Astrocyte of the spinal cord (primary cell): ENCODE measurements at places on chromosomes 11 and 22.
A peak's percentile ranks its signal among the peaks of the same experiment; 100 is the strongest.

DNA sequence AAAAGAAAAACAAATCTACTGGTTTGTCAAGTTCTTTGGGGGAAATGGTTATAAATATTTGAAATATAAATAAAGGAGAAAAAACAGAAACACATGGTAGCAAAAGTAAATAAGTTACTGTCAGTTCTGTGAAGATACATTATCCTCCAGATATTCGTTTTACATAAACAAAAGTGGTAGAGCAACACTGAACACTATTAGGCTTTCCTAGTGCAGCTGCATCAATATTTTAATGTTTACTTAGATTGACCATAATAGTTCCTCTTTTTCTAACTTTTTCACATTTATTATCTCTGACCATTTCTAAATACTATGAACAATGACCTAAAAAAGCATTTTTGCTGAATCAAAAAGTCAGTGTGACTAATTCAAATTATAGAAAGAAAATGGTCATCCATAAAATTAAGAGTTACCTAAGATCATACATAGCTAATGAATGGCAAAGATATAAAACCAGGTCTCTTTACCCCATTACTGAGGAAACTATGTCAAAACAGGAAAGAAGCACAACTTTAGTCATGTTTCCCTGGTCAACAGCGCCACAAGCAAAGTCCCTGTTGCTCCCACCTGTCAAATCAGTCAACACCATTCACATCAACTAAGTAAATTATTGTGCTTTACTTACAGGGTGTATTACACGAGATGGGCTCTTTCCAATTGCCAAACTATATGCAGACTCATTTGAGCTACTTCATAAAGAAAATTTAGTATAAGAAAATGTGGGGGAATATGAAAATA lies 38.5 kb downstream of the SBF2 start:
- DNase-seq, result no peak

DNA sequence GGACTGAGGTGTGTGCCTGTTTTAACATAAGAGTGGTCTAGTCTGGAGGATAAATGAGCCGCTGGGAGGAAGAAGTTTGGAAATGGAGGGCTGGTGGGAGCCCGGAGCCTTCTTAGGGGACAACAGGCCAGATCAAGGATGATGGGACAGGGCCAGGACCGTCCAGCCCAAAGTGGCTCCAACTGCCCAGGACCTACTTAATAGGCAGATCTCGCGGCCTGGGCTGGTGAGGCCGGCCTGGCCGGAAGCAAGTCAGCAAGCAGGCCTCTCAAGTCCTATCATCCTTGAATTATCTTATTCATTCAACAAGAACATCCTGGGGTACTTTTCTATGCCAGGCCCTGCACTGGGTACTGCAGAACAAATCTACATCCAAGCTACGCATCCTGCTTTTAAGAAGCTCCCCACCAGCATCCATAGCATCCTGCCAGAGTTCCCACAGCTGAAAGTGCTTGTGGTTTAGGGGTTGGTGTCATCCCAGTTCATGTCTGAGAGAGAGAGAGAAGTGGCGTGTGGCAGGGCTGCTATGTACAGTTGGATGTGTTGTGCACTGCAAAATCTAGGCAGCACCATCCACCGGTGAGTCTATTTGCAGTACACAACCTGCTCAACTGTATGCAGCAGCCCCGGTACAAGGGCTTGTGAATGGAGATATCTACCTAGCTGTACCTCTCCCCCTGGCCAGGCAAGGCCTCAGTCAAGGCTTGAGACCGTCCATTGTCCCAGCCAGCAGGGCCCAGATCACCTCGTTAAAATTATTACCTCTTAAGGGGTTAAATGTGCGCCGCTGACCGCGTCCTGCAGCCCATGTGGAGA lies 82.1 kb downstream of the FBLN1 start:
- DNase-seq, result no peak

DNA sequence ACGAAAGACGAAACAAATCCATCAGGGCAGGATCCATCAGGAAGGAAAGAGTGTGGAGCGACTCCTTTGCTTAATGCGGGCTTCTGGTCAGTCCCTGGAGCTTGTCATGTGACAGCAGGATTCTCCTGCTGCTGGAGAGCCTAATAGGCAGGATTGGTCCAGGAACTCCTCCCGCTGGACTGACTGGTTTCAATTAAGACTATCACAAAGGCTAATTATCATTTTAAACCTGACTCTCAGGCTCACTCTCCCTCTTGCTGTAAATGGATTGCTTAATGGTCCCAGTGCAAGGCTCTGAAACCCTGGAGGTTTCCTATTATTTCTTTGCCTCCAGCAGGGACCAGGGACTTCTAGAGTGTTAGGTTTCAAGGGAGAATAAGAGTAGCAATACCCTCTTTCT lies 493.8 kb downstream of the NTM start:
- DNase-seq, result no peak

GRCh38 chr11:119584193-119585042 lies 144.6 kb downstream of the NECTIN1 start:
- peak; percentile 82 for DNase-seq

DNA sequence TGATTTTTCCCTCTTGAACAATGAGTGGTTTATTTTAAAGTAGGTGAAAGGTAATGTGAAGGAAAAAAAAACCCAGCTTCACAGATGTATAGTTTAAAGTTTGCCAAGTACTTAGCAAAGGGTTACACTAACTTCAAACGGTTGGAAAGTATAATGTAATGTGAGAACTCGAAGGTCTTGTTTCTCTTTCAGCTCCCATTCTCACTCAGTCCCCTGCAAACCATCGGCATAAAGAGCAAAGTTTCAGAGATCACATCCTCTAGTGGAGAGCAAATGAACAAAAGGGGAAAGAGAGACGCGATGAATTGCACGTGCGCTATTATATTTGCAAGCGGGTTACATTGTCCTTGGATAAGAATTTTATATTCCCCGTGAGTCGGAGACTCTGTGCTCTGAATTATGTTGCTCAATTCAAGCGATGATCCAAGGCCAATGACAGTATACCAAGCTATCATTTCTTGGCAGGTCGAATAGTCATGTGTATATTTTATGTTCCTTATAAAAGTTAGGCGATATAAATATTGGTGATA lies 37.6 kb upstream of the BIRC3 start:
- peak; percentile 78 for DNase-seq

DNA sequence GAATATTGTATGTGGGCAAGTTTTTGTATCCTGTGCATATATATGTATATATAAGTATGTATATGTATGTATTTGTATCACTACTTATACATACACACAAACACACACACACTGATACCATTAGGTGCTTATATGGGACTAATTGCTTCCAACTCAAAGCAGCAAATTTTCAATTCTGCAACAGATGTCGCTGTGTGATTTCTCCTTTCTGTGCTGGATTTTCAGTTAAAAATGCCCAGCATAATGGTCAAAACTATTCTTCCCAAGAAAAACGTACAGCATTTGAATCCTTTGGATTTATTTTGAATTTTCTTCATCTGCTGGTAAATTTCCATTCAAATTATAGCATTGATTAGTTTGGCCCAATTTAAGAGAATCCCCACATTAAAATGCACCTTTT lies 4.3 kb downstream of the CADM1 start:
- no peak for DNase-seq

DNA sequence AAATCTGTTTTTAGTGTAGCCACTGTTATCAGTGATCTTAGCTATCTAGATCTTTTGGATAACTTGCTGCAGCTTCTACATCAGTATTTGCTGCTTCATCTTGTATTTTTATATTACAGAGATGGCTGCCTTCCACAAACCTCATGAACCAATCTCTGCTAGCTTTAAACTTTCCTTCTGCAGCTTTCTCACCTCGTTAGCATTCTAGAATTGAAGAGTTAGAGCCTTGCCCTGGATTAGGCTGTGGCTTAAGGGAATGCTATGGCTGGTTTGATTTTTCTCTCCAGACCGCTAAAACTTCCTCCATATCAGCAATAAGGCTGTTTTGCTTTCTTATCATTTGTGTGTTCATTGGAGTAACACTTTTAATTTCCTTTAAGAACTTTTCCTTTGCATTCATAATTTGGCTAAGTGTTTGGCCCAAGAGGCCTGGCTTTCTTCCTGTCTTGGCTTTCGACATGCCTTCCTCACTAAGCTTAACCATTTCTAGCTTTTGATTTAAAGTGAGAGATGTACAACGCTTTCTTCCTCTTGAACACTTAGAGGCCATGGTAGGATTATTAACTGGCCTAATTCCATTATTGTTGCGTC lies 51.9 kb downstream of the LDLRAD3 start:
- DNase-seq, result no peak

GRCh38 chr11:91435694-91436395 lies 788.8 kb upstream of the FAT3 start:
- DNase-seq, result no peak

- DNase-seq, result no peak
Observed at GRCh38 chr11:130159657-130160497, at the start of gene ST14. Gene ST14, plus strand, starts transcription at chr11:130159782. Its CDS starts 198 bp downstream, at chr11:130159980.

DNA sequence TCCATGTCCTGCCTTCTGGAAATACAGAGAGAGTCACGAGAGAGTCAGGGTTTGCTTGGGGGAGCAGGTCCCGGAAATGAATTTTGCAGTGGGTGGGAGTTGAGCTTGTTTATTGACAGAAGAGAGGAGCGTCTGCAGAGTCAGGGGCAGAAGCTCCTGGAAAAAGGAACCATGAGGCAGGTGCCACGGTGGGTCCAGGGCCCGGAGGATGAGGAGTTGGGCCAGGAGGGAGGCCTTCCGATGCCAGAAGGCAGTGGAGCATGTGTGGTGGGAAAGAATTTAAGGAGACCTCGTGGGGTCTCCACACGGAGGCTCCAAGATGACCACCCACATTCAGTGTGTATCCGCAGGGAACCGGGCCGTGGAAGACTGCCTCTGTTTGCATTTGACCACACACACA lies 461.2 kb downstream of the BRD1 start:
- no peak for DNase-seq

- no peak for DNase-seq
Observed at GRCh38 chr11:9081153-9081552, 10.2 kb downstream of the SCUBE2 start.

DNA sequence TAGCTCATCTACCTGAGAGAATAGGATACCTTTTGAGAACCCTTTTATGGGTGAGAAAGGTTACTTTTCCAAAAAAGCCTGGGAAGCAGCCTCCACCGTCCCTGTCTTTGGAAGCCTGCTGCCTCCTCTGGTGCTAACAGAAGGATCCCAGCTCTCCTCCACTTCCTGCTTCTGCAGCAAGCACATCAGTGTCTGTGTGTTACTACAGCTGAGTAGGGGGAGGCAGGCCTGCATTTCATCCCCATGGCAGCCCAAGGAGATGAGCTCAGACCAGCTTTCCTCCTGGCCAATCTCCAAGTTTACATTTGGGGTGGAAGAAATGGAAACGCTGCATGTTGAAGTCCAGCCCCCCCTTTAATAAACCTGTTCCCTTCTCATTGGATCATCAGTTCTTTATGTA lies 7.4 kb upstream of the CCDC34 start:
- DNase-seq, result no peak

DNA sequence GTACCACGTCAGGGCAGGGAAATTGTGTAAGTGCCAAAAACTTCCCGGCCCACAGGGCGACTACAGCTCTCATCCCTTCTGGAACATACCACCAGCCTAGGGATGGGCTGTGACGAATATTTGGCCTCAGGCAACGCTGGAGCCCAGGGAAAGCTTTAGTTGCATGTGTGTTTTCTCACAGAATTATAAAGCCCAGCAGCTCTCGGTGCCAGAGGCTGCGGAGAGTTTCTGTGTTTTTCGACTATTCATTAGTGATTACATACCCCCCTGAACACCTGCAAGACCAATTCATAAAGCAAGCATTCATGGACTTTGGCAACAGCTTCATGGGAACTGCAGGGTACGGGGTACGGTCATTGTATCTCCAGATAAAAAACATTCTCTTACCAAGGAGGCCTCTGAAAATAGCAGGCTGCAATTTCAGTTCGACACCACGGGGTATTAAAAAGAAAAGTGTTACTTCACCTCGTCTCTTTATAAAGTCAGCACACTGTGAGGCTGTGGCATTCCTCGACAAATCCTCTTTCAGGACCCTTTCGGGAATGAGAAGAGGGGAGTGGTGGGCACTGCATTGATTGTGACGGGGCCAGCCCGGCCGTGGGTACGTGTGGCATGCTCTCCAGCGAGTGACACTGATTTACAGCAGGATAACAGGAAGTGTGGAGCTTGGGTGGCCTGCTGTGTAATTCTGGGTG lies 243.6 kb upstream of the SORL1-AS1 start:
- peak; percentile 46 for DNase-seq

- no peak for DNase-seq
Observed at GRCh38 chr11:68375337-68375736, 62.9 kb downstream of the LRP5 start.

DNA sequence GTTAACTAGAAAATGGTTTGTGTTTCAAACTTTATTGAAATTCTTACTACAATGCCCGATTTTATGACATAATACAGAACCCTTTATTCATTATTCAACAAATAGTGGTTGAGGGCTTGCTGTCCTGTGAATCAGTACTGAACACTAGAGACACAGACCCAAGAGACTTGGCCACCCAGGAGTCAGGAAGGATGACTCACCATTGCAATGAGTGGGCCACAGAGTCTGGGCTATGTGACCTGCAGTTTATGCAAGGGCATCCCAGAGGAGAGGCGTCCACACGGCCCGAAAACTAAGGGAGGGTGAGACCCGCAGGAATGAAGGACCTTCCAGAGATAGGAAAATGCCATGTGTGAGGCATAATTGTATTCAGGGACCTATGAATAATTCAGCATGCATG lies 143.8 kb upstream of the DDI1 start:
- peak; percentile 67 for DNase-seq

- DNase-seq, result peak; percentile 37
Observed at GRCh38 chr11:26820739-26821138, 98.9 kb upstream of the SLC5A12 start.
